ENCODE measurements at places on chromosomes 3 and 15.

DNA sequence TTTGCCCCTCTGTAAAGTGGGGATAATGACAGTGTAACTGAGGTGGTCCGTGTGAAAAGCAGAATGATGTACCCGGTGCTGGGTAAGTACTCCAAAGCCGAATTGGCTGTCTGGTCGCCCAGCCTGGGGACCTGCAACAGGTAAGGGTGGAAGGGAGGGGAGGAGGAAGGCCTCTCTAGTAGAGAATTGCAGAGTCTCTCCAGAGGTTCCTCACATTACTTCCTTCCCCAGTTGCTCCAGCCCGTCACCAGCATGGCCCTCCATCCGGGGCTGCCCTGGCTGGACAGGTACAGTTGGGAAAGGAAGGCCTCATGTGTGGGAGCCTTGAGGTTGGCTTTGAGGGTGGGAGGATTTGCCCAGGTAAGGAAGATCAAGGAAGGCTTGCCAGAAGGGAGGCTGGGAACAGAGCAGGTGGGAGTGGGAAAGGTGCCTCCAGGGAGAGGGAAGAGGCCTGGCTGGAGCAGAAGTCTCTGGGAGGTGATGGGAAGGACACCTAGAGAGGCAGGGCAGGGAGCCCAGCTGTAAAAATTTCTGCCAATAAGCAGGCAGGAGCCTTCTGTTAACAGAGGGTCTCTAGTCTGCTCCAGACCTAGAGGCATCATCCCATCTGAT lies 1.7 kb upstream of the PSTPIP1 start:
- DNase-seq: no peak

DNA sequence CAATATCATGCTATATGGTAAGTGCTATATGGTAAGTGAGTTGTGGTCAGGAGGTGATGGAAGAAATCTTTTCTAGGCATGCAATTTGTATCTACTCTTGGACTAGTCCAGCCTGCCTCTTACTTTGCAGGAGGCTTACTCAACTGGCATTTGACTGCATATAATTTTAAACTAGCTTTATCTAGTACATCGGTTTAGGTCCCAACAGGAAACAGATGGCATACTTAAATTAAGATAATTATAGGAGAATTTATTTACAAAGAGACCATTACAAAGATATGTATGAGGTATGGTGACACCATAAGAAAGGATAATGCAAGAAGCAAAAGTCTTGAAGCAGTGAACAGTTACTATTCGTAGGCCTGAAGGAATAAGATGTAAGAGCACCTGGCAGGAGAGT lies 7.8 kb downstream of the SLC28A2 start:
- DNase-seq: no peak

GRCh38 chr3:168847291-168847883 lies 751.7 kb upstream of the GOLIM4 start:
- peak; percentile 37 for DNase-seq

DNA sequence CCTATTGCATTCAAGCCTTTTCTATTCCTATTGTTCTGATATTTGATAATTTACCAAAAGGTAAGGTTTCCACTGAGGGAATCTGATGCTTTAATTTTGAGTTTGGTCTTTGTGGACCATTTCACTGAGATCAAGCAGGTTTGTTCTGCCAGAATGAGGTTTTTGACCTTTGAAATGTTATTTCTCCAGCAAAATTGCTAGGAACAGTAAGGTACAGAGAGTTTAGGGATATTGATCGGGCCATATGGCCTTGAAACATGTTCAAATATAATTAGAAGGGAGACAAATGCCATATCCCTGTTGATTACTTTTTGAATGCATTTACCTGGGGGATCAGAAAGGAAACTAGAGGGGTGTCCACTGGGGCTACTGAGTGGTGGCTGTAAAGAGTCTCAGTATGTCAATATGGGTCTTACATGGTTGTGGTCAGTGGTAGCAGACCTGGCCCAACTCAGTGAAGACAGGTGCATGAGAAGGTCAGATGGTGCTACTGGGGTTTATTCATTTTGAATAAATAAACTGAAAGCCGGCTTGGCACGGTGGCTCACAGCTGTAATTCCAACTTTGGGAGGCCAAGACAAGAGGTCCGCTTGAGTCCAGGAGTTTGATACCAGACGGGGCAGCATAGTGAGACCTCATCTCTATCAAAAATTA lies 100.2 kb downstream of the SV2B start:
- DNase-seq: no peak

- peak; percentile 19 for DNase-seq
Measured at GRCh38 chr3:174397848-174398247, 461.3 kb upstream of the NAALADL2 start.

DNA sequence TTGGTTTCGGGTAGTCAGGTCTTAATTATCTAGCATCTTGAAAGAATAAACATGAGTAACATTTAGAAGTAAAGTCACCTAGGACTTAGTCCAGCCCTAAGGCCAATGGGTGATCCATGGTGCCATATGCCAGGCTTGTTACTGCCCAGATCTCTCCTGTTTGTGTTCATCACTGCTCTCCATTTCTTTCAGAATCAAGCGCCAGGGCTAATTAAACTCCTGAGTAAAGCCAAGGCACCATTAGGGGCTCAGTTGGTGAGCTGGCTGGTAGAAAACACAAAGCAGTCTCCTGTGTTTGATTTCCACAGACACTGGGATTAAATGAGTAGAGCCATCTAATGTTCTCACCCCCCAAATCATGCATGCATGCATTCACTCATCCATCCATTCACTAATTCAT lies 11.3 kb downstream of the CYP19A1 start:
- no peak for DNase-seq
